Brain (organoid and tissue), 16 donors: ENCODE measurements at places on chromosomes 12 and 14. TPM values are rescaled to one million over a fixed set of nuclear protein-coding genes. Genes with fewer than 3 reads are reported as not detected.
A peak's percentile ranks its signal among the peaks of the same experiment; 100 is the strongest.

GRCh38 chr14:104448321-104448720, 131.2 kb upstream of the C14orf180 start:
- no peak for DNase-seq

DNA sequence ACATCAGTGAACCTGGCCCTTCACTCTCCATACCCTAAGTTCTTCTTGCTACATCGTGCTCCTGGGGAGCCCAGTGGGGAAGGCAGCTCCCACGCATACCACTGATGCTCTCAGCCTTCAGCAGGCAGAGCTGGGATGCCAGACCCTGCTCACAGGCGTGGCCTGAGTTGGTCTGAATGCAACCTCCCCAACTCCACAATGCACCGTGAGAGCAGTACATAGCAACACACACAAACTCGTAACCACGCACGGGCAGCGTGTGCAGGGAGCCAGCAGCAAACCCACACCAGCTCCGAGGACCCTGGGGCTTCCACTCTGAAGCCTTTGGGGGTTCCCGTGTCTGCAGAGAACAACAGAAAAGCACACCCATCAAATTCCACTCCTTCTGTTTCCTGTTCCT, 37.3 kb downstream of the ANO2 start:
- no peak for DNase-seq

- DNase-seq = peak; percentile 6
Measured at GRCh38 chr12:99386907-99387306, 260.6 kb upstream of the GARIN6 start.

DNA sequence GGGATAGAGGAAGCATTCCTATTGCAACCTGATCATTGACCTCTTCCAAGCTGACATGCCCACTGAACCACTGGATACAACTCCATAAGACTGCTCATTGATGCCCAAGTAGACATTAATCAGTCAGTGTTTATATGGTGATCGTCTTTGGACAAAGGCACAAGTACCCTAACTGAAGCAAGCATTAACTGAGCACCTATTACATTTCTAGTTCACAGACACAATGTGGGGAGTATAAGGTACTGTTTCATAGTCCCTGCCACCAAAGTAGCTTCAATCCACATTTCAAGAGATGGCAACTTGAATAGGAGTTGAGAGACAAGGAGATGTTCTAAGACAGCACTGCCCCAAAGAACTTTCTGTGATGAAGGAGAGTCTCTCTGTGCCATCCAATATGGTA, 10.9 kb upstream of the COL2A1 start:
- DNase-seq = no peak

DNA sequence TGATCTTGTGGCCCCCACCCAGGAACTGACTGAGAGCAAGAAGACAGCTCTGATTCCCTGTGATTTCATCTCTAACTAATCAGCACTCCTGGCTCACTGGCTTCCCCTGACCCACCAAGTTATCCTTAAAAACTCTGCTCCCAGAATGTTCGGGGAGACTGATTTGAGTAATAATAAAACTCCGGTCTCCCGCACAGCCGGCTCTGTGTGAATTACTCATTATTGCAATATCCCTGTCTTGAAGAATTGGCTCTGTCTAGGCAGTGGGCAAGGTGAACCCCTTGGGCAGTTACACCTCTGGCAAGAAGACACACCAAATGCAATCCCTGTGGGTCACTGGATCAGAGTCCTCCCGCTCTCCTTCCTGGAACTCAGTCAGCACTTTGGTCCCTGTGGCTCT, 21.3 kb downstream of the SLC7A7 start:
- DNase-seq = no peak

DNA sequence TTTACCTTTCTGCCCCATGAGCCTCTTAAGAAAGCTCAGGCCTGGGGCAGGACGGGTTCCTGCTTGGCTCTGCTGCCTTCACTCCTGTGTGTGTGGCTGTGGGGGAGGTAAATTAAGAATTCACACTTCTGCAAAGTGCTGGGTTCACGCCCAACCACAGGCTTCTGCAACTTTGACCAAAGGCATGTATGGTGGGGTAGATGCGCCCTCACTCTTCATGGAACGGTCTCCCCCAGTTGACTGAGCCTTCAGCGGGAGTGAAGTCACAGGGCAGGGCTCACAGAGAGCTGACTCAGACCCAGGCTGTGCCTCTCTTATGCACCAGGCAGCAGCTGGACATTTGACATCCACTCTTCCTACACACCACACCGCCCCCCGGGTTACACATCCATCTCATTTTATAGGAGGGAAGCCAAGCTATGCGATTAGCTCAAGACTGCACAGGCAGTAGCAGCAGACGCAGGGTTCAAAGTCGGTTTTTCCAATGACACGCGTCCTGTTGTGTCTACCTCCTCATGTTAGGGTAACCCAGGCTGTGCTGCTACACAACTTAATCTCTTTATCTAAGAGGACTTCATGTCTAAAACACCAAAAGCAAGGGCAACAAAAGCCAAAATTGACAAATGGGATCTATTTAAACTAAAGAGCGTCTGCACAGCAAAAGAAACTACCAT, 15.4 kb upstream of the BCL11B start:
- DNase-seq = no peak

- DNase-seq = no peak
Measured at GRCh38 chr14:64518229-64518628, 13.7 kb downstream of the ZBTB1 start.

DNA sequence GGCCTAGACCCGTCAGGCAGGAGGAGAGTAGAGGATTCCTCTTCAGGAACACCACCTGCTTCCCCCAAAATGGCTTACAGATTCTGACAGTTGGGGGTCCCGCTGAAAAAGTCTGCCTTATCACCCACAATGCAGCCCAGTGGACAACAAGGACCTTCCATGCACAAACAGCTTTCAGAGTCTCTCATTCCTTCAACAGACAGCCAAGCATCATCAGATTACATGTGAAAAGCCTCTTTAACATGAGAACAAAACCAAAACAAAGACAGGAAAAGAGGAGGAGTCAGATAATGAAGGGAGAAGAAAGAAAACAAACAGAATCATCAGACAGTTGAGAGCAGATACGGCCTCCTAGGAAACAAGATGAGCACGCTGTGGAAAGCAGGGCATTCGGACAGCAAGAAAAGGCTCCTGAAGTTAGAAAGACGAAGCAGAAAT, 18.3 kb downstream of the KCTD10 start:
- DNase-seq = no peak

DNA sequence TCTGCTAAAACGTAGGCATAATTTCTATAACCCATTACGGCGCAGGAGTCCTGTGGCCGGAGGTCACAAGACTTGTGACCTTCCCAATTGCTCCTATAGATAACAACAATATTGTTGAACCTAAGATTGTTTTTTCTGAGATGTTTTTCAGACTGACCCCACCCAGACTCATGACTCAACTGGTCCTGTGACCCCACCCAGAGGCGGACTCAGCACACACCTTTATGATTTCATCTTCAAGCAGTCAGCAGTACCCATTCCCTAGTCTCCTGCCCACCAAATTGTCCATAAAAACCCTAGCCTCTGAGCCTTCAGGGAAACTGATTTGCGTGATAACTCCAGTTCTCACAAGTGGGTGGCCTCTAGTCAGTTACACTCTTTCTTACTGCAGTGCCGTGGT, 5.9 kb upstream of the PPP4R3A start:
- DNase-seq = no peak

GRCh38 chr14:96681829-96682228, 115.4 kb upstream of the VRK1 start:
- DNase-seq = no peak

DNA sequence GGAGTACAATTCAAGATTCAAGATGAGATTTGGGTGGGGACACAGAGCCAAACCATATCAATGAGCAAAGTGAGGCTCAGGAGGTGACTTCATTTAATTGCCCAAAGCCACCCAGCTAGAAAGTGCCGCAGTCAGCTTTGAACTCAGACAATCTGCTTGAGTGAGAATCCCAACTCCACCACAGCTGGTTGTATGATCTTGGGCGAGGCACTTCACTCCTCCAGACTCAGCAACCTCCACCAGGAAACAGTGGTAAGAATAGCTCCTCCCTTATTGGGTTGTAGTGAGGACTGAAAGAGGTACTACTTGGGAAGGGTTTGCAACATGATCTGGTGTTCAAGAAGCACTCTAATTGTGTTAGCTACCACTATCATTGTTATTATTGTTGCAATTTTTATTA, 129.2 kb upstream of the RFLNA start:
- no peak for DNase-seq

GRCh38 chr14:70810621-70811020, 1.3 kb upstream of the MAP3K9 start:
- no peak for DNase-seq

Gene ANO2
- polyA plus RNA-seq = 1.1 TPM

Gene VRTN
- polyA plus RNA-seq = not detected

Gene BEGAIN
- 19.3 TPM for polyA plus RNA-seq

Gene DIP2B
- 23.0 TPM for polyA plus RNA-seq

Gene FAM186B
- 0.15 TPM for polyA plus RNA-seq

Gene ZDHHC22
- 30.2 TPM for polyA plus RNA-seq

Gene NID2
- 6.1 TPM for polyA plus RNA-seq
